ENCODE measurements at places on chromosomes 5 and 9. TPM values are rescaled to one million over a fixed set of nuclear protein-coding genes. Genes with fewer than 3 reads are reported as not detected.

DNA sequence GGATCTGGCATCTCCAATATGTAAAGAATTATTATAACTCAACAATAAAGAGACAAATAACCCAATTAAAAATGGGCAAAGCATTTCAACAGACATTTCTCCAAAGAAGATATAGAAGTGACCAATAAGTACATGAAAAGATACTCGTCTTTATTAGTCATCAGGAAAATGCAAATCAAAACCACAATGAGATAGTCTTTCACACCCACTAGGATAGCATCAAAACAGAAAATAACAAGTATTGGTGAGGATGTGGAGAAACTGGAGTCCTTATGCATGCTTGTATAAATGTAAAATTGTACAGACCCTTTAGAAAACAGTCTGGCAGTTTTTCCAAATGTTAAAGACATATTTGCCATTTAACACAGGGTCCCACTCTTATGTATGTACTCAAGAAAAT, 39.1 kb upstream of the ITGA1 start:
- no peak for DNase-seq

IFNA13 gene
- total RNA-seq, result not detected

HMHB1 gene
- total RNA-seq, result not detected

CD14 gene
- total RNA-seq, result not detected

SLC34A3 gene
- 0.10 TPM for total RNA-seq

SPATA31E1 gene
- total RNA-seq, result not detected

PCDHA5 gene
- total RNA-seq, result not detected

DNA sequence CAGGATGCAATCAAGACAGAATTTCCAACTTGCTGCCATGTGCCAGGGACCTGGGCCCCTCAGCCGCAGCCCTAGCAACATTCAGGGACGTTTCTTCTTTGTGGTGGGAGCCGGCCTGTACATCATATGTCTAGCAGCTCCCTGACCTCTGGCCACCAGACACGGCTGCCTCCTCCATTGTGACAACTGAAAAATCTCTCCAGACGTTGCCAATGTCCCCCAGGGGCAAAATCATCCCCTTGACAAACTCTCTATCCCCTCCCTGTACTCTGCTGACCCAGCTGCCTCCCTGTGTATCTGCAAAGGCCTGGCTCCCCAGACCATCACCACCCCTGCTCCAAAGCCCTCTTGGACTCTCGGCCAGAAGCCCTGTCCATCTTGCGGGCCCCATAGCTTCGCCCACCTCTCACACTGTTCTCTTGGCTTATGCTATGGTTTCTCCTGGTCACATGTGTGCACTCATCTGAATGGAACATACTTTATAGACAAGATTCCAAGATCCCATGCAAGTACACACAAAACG, 40.8 kb downstream of the BICD2 start:
- no peak for DNase-seq

GRCh38 chr5:154418344-154418820, 27.4 kb upstream of the SAP30L start:
- no peak for DNase-seq

GRCh38 chr5:64637837-64638443, 52.4 kb upstream of the SHISAL2B start:
- peak; percentile 29 for DNase-seq

- DNase-seq, result no peak
These were observed 39.8 kb downstream of the STARD4 start for GRCh38 chr5:111472579-111472978.

- no peak for DNase-seq
These were observed 36.0 kb upstream of the NPM1 start for GRCh38 chr5:171351536-171352073.

TMEM203 gene
- total RNA-seq, result 68.9 TPM

NR6A1 gene
- 1.4 TPM for total RNA-seq

GDF9 gene
- total RNA-seq, result not detected

- DNase-seq, result peak; percentile 37
These were observed 16.2 kb downstream of the SIL1 start for GRCh38 chr5:139181835-139182452.

DNA sequence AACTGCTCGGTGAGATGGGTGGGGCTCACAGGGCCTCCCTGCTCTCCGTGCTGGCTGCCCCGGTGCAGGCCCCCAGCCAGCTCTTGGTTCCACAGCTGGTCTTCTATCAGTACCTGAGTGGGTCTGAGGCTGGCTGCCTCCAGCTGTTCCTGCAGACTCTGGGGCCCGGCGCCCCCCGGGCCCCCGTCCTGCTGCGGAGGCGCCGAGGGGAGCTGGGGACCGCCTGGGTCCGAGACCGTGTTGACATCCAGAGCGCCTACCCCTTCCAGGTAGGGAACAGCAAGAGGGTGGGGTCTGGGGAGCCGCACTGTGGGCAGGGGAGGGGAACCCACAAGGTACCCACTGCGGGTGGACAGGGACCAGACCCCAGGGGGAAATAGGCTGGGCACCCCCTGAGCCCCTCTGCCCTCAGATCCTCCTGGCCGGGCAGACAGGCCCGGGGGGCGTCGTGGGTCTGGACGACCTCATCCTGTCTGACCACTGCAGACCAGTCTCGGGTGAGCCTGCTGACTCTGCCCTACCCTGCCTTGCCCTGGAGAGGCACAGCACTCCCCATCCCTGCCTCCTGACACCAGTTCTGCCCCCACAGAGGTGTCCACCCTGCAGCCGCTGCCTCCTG, 2.8 kb downstream of the MAMDC4 start:
- no peak for DNase-seq

OR13D1 gene
- not detected for total RNA-seq

DNA sequence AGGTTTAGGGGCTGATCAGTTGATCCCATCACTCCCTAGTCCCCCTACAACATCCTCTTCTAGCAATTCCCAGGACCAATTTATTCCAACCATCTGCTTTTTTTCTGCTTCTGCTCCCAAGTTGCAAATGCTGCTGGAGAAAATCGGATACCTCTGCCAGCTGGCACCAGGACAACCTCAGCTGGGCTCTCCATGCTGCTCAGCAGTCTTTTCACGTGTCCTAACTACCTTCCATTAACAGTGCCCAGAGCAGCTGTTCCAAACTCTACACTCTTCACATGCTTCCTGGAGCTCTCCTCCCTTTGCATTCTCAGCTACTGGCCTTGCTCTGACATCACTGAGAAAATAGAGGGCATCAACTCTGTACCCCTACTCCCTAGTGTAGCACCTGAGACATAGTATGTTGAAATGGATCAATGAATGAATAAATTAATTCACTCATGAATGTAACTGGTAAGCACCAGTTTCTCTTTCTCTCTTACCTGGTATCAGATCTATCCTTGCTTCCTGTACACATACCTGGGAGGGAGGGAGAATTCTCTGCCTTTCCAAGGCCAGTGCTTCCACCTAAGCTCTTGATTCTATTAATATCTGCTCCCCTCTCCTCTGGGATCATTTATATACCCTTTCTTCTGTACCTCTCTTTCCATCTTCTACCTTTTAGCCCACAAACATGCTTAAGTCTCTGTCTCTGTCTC, 191.0 kb downstream of the RAB3C start:
- no peak for DNase-seq

DNA sequence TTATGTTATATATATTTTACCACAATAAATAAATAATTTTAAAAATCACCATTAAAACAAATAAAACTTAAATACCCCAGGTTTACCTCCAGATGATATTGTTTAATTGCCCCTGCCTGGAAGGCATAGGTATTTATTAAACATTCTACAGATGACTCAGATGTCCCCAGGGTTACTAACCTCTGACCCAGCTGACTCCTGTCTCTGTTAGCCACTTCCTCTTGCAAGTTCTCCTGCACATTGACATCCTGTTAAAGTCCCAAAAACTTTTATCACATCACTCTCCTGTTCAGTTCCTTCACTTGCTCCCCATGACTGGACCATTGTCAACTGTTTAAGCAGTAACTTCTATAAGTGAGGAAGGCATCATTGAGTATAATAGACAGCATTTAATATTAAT, 37.0 kb upstream of the RAB3C start:
- DNase-seq, result peak; percentile 4

- DNase-seq, result no peak
These were observed 33.0 kb upstream of the PANK3 start for GRCh38 chr5:168612123-168612522.

DNA sequence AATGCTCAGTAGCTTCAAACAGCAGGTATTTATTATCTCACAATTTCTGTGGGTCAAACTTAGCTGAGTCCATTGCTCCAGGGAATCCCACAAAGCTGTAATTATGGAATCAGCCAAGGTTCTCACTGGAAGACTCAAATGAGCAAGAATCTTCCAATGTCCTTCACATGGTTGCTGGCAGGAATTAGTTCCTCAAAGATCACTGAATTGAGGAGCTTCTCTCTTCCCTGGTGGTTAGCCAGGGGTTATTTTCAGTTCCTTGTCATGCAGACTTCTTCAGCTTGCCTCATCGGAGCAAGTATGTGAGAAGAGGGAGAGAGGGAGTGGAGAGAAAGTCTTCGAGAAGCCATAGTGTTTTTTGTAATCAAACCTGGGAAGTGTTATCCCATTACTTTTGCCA, 2331.9 kb downstream of the MAT2B start:
- no peak for DNase-seq

DNA sequence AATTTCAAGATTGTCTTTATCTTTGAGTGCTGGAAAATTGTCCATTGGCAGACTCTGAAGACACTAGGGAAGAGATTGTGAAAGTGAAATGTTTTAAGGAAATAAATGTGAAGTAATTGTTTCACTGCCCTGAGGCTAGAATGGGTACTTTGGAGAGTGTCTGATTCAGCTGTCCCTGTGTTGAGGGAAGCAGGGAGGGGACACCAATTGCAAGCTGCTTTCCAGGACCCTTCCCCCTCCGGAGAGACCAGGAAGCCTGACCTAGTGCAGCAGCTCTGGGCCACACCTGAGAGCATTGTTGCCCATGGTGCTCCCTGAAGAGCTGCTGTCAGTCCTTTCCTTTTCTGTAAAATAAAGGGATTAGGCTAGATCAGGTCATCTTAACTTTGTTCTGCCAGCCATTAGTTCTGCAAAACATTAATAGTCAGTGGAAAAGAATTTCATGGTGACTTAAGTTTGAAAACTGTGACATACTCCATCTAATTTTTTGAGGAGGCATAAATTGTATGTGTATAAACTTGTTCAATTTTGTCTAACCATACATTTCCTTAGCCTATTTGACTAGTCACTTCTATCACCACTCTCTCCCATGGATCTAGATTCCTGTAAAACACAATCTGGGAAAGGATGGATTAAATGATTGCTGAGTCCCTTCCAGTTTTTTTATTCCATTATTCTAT, 18.8 kb downstream of the MAP1B start:
- peak; percentile 80 for DNase-seq

GRCh38 chr5:10077791-10078545, 171.7 kb downstream of the ATPSCKMT start:
- DNase-seq, result no peak

ZFP37 gene
- 3.1 TPM for total RNA-seq

DNA sequence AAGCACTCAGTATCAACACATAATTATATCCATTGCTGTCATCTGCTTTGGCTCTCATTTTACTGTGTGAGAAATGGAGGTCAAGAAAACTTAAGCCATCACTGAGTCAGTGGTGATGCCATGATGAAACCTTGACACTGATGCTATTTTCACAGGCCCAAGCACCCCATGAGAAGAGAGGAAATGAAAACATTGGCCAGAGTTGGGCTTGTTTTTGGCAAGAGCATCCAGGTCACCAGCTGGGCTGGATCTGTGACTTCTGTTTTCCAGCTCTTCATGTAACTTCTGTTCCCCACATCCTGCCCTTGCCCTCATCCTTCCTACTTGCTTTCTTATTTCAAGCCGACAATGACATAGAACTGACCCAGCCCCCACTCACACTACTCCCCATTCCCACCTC, 10.0 kb downstream of the LCP2 start:
- no peak for DNase-seq

DNA sequence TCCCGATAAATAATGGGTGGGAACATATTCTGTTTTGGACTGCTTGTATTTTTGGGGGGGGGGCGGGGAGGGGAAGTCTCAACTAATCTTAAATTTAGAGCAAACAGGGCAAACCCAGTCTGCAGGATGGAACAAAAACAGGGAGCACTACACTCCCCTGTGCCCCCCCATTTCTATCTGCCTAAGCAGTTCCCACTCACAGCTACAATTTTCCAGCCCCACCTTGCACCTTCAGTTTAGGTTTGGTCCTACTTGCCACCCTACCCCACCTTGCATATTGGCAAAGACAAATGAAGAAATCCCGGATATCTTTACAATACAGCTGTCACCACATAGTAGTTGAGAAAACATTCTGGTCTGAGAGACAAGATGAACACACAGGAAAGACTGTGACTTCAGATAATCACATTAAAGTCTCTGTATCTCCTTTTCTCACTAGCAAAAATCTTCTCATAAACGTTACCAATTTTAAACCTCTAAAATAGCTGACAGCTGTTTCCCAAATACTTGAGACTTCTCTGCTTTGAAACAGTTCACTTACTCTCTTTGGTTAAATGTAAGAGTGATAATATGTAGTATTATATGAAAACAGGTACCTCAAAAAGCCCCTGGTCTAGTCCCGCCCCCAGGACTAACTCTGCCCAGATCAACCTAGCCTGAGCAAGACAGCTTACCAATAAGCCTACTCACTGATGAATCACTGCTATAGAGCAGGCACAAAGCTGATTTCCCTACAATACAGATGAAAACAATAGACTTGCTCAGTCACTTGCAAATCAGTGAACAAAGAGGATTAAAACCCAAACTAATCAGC, 5.2 kb upstream of the RAPGEF6 start:
- peak; percentile 36 for DNase-seq

DNA sequence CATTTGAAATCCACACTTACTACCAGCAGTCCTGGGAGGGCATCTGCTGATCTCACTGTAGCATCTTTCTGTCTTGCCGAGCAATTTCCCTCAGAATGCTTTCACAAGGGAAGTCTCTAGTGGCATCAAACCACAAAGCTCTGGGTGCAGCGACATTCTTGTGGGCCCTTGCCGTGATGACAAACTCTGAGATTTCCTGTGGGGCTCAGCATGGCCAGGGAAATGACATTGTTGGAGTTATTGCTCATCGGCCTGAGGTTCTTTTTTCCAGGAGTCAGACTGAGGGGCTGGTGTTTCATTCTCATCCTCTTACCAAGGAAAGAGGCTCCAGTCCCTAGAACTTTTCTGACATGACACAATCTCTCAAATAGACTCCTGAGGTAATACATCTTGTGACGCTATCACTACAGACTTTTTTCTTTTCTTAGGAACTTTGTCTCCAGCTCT, 51.4 kb downstream of the PFDN1 start:
- peak; percentile 99 for DNase-seq

DNA sequence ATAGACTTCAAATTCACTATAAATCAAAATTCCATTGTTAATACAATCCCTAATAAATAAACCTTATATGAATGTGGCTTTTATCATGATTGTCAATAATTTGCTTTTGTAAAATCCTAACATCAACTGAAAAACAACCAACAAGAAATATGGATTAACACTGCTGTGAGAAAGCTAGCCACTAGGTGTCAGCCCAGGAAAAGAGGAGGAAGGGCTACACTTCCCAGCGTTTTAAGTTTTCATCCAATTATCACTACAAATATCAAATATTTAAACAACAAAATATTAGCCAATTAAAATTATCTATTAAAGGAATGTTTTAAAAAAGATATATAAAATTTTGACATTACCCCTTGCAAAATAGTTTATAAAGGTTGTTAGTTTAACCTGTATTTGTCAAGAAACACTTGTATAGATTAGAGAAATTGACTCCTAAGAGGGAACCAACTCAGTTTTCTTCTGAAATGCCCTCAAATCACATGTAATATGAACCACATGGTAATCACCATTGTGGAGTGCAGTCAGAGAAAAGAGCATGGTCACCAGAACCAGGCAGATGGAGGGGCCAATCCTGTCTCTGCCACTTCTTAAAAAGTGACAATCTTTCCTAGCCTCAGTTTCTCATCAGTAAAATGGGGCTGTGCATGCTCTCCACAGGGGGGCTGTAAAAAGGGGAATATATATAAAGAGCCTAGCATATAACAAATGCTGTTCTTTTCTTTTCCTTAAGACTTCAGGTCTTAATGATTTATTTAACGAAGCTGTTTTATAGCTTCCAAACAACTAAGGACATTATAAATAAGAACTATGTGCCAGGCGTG, 188.2 kb downstream of the CRB2 start:
- DNase-seq, result peak; percentile 33

Measured in M059J (cell line).